DND-41 (cell line): ENCODE measurements at places on chromosomes 7 and 10.

GRCh38 chr10:121624836-121625486 is 26.7 kb upstream of the FGFR2 start:
- DNase-seq = no peak

DNA sequence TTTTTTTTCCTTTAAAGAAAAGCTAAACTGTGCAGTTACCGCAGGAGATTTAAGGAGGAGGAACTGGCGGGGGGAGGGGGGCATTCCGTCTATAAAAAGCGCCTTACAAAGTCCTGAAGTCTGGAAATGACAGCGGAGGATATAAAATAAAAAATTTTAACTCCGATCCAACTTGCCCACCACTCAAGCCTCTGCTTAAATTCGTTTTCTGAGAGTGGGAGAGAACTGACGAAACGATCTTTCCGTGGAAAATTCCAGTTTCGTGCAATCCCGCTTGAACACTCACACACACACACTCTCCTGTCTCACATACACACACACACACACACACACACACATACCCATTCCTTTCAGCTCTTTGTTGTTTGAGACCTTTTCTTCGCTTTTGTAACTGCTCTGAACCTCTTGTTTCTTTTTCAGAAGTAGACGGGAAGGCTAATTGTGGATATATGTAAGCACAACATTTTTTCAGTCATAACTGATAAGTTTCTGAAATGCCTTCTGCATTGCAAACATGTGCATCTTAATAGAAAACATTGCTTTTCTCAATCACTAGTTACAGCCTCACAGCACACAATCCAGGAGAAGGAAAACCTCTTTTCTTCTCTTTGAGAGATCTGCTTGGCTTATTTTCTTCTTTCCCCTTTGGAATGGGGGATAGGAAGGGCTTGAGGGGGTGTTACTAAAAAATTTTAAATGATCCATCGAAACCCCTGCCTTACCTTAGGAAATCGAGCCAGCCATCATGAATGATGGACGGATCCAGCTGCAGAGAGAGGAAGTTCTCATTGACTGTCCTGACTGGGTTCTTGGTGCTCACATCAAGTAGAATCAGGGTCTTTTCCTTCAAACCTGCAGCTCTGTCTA is 628 bp downstream of the HPSE2 start:
- no peak for DNase-seq

DNA sequence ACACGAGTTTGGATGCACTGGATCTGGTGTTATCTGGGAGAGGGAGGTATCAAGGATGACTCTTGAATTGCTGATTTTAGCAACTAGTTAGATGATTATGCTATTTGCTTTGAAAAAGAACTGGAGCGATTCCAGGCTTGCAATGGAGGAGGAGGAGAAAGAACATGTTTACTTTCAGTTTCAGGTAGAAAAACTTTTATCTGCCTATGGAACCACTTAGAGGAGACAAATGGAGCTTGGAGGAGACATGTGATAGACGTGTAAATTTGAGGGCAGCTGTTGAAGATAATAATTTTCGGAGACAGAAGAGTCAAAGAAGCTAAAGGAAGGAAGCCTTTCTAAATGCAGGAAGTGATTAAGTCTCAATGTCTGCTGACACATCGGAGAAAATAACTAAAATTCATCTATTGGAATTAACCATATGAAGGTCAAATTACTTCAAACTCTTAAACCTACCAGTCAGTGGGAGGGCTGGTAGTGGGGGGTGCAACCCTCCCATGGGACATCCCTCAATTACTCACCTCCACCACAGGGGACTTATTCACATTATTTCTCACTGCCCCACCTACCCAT is 56.4 kb upstream of the GNAI1 start:
- DNase-seq = no peak

GRCh38 chr10:8365935-8366911 is 311.7 kb downstream of the GATA3 start:
- peak; percentile 69 for DNase-seq

DNA sequence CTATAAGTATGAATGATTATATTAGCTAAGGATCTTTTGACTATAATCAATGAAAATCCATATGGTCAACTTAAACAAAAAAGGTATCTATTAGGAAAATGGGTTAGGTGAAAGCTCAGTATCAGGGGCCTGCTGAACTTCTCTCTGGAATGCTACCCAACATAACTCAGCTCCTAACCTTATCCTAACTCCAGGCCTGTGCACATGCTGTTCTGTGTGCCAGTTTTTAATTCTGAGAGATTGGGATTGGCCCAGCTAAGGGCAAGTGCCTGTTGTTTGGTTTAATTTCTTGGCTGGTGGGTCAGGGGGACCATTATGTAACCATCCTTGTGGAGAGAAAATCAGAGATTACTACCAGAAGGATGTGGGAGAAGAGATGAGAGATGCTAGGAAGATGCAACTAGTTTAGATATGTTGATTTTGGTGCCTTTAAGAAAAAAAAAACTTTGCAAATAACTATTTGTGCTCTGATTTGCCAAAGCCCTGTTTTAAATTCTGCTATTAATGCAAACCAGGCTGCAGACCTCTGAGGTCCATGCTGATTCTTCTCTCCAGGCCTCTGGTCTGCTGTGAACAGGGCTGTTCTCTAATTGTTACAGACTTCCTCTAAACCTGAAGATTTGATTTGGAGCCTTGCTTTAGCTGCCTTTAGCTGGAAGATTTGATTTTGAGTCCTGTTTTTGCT is 23.9 kb upstream of the HDAC9 start:
- no peak for DNase-seq

GRCh38 chr7:114217026-114217806 is 197.4 kb upstream of the FOXP2 start:
- DNase-seq = no peak
